ENCODE measurements at places on chromosomes 5 and 9.

- DNase-seq: no peak
Measured at GRCh38 chr5:32222723-32223470, 48.8 kb upstream of the GOLPH3 start.

DNA sequence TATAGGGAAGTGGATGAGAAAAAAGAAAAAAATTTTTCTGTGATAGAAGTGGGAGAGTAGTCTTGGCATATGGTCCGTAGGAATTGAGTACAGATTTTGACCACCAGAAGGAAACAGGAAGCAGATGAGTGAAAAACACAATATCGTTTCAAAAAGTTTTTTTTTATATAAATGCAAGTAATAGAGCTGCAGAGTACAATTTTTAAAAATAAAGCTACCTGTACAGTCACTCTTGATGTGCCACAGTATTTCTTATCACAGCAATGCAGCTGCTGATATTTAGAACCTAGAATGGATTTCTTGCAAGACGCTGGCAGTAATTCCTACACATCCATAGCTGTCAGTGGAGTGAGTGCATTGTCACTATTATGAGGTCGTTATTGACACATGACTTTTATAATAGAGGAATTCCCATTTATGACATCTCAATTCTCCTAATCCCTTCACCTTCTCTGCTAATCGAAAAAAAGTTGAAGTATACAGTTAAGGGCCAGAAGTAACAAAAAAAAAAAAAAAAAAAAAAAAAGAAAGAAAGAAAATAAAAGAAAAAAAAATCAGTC lies 477.7 kb downstream of the TAF11L14 start:
- DNase-seq: no peak

DNA sequence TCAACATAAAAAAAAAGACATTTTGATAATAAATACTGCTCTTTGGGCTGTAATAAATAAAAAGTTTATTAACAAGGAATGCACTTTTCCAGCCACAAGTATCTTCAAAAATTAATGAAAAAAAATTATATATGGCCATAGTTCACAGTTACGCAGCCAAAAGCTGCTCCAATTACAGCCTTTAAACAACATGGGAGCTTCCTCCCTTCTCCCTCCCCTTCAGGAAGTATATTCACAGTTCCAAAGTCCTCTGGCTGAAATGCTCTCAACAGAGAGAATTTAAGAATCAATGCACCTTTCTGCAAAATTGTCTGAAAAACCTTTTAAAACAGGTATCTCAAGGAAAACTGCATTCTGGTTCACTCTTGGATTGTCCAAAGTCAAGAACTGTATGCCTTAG lies 5.9 kb downstream of the PLK2 start:
- no peak for DNase-seq

GRCh38 chr5:7751874-7752273 lies 99.1 kb downstream of the CFAP90 start:
- no peak for DNase-seq

DNA sequence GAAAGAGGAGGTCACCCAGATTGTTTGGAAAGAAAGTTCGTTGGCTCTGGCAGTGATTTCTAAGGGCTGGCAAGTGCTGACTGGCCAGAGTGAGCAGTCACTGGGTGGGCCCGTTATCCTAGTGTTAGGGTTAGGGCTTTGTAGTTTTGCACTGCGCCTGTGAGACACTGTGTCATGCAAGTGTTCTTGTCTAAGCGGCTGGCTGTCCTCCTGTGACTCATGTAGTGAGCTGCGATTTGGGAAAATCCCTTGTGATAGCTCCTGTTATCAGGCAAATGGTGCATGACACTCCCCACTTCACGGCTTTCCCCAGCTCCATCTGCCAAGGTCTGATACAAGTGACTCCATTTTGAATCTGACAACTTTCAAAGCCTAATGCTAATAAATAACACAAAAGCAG lies 526.0 kb upstream of the ADAMTS16 start:
- no peak for DNase-seq

- no peak for DNase-seq
Measured at GRCh38 chr9:38182321-38182720, 113.3 kb upstream of the SHB start.

GRCh38 chr5:39478863-39479262 lies 54.1 kb upstream of the DAB2 start:
- no peak for DNase-seq
